ENCODE measurements at places on chromosomes 6 and 20. TPM values are rescaled to one million over a fixed set of nuclear protein-coding genes. Genes with fewer than 3 reads are reported as not detected.

- no peak for DNase-seq
Observed at GRCh38 chr20:58331961-58332551, 22.5 kb downstream of the RAB22A start.

DNA sequence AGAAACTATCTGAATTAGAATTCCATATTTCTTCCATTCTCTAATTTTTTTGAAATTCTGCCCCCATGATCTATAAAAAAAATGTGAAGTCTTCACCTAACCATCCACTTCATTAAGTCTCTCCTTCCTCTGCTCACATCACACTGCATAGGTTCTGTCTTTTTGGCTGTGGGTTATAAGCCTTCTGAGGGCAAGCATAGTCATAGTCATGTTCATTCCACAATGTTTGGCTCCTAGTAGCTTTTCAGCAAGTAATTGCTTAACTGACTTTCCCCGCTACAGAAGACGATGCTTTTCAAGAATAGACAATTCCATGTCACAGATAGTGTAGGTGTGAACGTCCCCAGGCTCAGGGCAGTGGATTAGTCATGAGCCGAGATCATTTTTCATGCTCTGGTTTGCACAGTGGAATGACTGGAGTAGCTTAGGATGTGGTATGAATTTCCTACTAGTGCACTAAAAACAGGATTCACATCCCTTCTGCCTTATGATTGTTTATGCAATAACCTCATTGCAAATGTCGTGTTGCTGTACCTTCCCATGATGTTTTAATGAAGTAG is 29.1 kb downstream of the WRNIP1 start:
- DNase-seq, result no peak

DNA sequence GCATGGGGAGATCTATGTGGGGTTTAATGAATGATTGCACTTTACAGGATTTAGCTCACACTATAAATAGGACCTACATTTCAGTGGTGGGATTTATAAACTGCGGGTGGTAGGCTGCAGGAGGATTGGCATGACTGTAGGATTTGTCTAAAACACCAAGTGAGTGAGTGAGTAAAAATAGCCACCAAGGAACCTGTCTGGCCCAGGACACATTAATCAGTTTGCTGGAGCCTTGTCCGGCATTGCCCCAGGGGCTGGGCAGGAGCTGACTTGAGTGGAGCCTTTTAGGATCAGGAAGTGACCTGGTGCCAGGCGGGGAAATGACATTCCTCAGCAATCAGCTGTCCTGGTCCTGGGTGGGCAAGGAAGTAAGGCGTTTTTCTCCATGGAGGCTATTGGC is 278.7 kb upstream of the PRND start:
- DNase-seq, result no peak

GRCh38 chr20:59814840-59815340 is 118.5 kb downstream of the SYCP2 start:
- DNase-seq, result peak; percentile 3

The RAB23 gene
- total RNA-seq, result 17.1 TPM

The TRIM38 gene
- 8.8 TPM for total RNA-seq

All from tibial nerve (tissue), 4 donors.